ENCODE measurements at places on chromosomes 7 and 10.
A peak's percentile ranks its signal among the peaks of the same experiment; 100 is the strongest.

- DNase-seq, result no peak
Measured at GRCh38 chr7:41183741-41184140, 519.1 kb downstream of the INHBA start.

GRCh38 chr10:28199941-28200340 is 102.9 kb downstream of the MPP7 start:
- no peak for DNase-seq

- no peak for DNase-seq
Measured at GRCh38 chr7:143385891-143386781, 5.0 kb downstream of the ZYX start.

- no peak for DNase-seq
Measured at GRCh38 chr7:43891069-43891955, 15.1 kb downstream of the URGCP start.

- DNase-seq, result no peak
Measured at GRCh38 chr10:95742485-95742884, 13.5 kb upstream of the ENTPD1 start.

DNA sequence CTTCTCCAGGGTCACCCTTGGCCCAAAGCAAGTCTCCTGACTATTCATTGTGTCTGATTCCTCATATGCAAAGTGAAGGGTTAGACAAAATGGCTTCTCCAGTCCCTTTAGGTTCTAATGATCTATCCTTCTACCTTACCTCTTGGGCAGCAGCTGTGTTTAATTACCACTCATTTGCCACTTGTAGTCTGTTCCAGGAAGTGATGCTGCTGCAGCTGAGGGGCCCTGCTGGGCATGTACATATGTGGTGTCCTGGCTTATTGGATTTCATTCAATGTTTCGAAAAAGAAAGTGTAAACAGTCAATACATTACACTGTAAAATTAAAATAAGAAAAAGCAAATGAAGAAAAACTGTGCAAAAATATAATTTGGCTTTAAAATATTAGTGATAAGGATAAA is 36.6 kb downstream of the SCIN start:
- DNase-seq, result no peak

DNA sequence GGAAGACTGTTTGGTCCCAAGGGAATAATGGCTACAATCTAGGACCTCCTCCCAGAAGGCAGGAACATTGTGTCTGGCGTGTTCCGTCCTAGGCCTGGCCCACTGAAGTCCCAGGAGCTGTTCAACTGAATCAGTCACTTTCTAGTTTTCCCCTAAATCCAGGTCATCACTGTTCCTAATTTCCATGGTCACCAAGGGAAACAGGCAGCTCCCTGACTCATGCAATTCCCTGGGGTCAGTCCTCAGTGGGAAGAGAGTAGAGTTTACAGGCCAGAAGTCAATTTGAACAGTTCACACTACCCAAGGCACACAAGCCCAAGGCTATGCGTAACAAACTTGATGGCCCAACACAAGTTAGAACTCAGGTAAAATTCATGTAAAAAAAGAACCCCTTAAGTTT is 44.0 kb downstream of the CREB3L2 start:
- DNase-seq, result no peak

DNA sequence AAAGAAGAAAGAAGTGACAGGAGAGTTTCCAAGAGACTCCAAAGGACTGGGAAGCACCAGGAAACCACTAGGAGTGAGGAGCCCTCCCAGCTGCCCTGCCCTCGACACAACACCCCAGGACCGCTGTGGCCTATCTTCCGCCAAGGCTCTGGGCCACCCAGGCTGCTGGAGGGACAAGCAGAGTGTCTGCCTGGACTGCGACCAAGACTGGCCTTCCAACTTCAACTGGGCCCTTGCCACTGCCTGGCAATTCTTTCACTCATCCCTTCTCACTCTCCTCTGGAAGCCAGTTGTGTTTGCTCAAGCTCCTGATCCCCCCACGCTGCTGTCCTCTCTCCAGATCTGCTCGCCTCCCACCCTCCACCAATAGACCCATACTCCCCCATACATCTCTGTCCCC is 10.2 kb downstream of the KIAA1549 start:
- no peak for DNase-seq

DNA sequence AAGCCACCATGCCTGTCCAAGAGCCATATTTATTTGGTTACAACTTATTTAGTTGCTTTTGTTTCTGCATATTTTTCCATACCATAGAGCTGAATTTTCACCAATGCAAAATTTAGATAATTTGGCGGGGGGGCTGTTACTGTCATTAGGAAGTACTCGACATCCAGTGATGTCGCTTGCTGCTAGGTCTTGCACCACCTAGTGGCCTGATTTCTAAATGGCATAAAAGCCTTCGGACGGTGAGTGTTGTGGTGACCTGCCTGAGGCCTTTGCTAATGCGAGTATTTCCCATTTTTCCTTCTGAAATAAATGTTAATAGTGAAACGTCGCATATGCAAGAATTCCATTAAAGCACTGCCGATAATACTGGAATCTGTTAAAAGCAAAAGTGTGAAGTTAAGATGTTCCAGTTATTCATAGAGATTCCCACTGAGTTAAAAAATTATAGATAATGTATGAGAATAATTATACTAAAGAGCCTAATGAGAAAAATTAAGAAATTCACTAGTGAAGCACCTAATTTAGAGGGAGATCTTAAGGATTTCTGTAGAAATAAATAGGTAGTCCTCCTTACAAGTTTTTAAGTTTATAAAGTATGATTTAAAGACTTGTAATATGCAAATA is 86.1 kb upstream of the DNAJB6 start:
- peak; percentile 54 for DNase-seq

DNA sequence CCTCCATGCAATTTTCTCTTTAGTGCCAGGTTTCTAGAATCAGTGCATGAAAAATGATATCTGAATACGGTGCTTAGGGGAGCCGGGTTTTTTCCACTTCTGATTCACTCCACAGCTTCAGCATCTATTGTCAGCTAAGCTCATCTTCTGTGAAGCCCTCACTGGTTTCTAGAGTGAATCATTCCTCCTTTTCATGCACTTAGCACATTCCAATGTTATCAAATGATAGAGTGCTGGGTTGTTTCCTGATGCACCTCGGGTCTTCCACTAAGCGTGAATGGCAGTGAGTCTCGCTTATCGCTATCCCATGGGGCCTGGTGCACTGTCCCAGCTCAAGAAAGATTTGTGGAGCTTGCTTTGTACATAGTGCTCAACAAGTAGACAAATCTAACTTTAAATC is 170.9 kb upstream of the RHEB start:
- DNase-seq, result no peak

DNA sequence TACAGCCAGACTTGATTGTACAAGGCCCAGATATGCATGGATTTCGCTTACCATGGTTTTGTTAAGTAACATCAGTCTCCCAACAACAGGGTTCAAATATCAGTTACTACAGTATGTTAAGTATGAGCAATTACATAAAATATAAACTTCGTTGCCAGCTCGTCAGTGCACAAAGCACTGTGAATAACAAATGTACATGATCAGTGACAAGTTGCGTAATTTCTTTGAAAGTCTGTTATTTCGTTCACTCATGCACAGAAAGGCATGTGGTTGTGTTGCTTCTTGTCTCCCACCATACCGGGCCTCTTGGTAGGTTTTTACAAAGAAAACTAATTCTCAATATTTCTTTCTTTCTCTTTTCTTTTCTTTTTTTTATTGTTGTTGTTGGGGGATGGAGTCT is 12.5 kb upstream of the ZNF487 start:
- no peak for DNase-seq

DNA sequence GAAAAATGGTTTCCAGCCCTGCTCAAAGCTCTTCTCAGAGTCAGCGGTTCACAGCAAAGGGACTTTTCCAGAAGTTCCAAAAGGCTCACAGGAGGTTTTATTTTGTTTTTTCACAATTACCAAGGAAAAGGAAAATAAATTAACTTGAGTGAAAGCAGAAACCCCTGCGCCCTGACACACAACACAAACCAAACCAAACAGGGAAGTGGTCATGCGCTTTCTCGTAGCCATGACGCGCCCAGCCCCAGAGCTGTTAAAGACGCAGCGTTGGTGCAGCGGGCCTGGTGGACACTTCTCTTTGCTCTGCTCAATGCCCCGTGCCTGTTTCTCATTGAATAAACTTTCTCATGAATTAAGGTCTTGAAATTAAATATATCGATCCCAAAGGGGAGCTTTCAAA is 134.4 kb upstream of the LYZL2 start:
- DNase-seq, result no peak

DNA sequence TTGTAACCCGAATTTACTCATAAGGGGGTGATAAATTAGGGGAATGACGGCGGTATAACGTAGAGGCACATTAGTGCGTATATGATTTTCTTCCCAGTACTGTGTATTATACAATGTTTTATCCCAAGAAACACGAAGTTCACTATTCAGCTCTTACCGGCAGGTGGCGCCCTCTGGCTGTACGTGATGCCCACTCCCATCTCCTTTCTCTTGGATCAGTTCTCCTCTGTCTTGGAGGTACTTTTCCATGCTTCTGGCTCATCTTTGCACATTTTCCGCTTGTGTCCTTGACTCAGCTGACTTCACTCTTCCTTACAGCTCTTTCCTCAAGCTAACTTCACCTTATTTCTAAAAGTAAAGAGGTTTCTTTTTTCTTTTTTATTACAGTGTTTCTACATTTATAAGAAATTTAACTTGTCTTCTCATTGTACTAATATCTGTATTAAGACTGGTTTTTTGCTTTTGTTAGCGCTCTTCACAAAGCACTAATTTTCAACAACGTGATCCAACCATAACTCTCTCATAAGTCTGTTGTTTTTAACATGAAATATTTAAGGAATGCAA is 21.3 kb downstream of the TMEM176B start:
- DNase-seq, result peak; percentile 73

DNA sequence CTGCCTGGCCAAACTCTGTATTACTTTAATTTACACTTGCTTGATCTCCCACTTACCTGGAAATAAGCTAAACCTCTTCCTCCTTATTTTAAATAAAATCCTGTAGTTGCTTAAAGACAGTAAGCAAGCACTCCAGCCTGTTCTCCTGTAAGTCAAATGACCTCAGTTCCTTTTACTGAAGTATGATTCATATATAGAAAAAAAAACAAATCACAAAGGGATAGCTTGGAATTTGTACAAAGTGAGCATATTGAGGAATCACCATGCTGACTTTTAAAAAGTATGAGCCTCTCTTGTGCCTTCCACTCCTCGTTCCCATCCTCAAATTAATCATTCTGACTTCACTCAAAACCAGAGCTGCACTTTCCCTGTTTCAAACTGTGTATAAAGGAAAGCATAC is 52.0 kb downstream of the C10orf90 start:
- no peak for DNase-seq

DNA sequence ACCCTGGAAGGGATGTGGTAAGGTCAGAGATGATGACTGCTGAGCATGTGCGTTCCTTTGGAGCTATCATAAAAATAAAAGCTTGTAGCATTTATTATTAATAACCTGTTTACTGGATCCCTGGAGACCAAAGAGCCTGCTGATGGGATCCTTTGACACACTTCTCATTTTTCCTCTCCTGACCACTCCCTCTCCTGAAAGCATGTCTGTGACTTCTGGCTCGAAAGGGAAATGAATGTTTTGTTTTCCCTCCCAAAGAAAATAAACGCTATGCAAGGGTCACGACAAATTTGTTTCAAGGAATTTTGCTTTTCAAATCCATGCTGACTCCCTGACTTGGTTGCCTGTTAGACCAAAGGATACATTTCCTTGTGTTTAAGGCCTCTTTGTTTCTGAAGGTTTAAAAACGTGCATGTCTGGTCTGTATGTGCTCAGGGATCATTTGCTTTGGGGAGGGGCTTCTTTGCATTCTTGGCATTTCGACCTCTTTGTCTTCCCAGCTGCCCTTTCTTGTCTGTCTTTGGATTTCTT is 185.1 kb upstream of the AGK start:
- no peak for DNase-seq

GRCh38 chr7:116239020-116239419 is 28.7 kb downstream of the TES start:
- no peak for DNase-seq

GRCh38 chr10:70549962-70550458 is 52.5 kb downstream of the PRF1 start:
- peak; percentile 40 for DNase-seq

GRCh38 chr10:11246752-11247467 is 229.2 kb downstream of the CELF2 start:
- no peak for DNase-seq

DNA sequence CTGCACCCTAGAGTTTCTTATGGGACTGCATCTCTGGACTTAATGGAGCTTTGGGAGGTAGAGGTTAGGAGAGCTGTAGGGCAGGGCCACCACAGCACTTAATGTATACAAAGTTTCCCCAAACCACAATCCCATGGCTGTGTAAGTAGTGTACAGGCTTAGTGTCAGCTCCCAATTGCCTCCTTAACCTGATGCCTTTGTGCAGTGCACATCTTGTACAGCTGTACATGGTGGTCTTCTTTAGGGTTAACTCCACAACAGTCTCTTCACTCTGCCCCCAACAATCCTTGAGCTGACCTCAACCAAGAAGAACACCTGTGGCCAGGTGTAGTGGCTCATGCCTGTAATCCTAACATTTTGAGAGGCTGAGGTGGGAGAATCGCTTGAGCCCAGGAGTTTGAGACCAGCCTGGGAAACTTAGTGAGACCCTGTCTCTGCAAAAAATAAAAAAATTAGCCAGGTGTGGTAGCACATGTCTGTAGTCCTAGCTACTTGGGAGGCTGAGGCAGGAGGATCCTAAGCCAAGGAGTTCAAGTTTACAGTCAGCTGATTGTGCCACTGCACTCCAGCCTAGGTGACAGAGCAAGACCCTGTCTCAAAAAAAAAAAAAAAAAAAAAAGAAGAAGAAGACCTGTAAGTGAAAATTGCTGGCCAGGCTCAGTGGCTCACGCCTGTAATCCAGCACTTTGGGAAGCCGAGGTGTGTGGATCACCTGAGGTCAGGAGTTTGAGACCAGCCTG is 6.8 kb downstream of the PLAU start:
- no peak for DNase-seq

GRCh38 chr10:32308027-32308603 is 38.8 kb downstream of the EPC1 start:
- DNase-seq, result no peak

DNA sequence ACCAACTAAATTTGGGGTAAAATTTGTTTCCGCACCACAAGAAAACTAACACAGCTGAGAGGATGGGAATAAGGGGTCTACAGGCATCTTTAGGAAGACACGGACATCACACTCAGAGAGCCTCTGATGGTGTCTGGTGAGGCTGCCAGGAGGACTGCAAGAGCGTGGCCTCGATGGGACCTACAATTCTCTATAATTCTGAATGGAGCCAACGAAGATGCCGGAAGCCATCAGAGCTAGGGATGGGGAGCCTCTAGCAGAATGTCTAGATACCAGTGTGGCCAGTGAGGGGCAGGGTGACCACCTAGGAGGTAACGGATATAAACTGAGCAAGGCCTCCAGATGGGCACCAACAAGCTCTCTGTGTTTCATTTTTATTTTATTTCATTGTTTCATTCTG is 7.5 kb downstream of the GRID1 start:
- no peak for DNase-seq

GRCh38 chr7:90839727-90840291 is 243.7 kb downstream of the CDK14 start:
- no peak for DNase-seq

Data from SW480 (cell line).